ENCODE measurements at places on chromosomes 3 and 15. TPM values are rescaled to one million over a fixed set of nuclear protein-coding genes. Genes with fewer than 3 reads are reported as not detected.

SATB1 gene
- polyA plus RNA-seq: 12.6 TPM

- no peaks in the 10 kb centered on the region for H3K36me3 ChIP-seq
- no peak overlapping the region for H3K4me3 ChIP-seq
- no peaks in the 10 kb centered on the region for H3K27me3 ChIP-seq
Measured at GRCh38 chr3:125220727-125221429, 8.3 kb upstream of the SLC12A8 start.

DNA sequence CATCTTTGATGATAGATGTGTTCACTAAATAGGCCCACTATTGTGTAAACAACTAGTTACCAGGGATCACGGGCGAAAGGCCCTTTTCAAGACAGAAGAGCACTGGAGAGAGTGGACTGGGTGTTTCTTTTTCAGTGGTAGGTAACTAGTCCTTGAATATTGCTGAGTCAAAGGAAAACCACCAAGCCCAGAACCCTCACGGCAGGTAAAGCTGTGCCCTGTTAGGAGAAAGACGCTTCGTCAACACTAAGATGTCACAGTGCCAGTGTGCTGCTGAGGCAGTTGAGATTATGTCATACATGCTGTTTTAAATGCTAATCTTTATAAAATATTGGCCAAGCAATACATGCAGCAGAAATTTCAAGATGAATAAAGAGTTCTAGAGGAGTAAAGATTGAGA, 578.6 kb downstream of the PYDC2 start:
- no peaks in the 10 kb centered on the region for H3K4me1 ChIP-seq
- no peak overlapping the region for H3K4me3 ChIP-seq
- H3K27me3 ChIP-seq: no peaks in the 10 kb centered on the region

DNA sequence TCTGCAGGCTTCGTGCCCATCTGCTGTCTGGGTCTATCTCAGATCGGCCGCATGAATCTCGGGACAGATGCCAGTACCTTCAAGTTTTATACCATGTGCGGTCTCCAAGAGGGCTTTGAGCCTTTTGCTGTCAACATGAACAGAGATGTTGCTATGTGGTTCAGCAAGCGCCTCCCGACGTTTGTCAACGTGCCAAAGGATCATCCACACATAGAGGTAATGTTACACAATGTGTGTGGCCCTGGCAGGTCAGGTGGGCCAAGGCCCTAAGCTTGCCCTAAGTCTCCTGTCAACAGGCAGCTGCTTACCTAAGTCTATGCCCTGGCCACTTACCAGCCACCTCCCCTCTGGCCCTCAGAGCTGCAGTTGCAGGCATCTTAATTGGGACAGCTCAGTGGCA, 324.0 kb upstream of the CHRM5 start:
- H3K27me3 ChIP-seq: no peaks in the 10 kb centered on the region
- no peak for DNase-seq
- H3K4me1 ChIP-seq: no peaks in the 10 kb centered on the region
- H3K36me3 ChIP-seq: no peaks in the 10 kb centered on the region
- H3K27ac ChIP-seq: no peak overlapping the region
- H3K4me3 ChIP-seq: no peak overlapping the region

- no peak overlapping the region for H3K4me3 ChIP-seq
- no peak for DNase-seq
- no peaks in the 10 kb centered on the region for H3K36me3 ChIP-seq
- no peaks in the 10 kb centered on the region for H3K4me1 ChIP-seq
- H3K27ac ChIP-seq: no peak overlapping the region
- no peaks in the 10 kb centered on the region for H3K27me3 ChIP-seq
Measured at GRCh38 chr3:105347625-105348302, 18.9 kb upstream of the ALCAM start.

MTHFS gene
- polyA plus RNA-seq: 53.1 TPM

DNA sequence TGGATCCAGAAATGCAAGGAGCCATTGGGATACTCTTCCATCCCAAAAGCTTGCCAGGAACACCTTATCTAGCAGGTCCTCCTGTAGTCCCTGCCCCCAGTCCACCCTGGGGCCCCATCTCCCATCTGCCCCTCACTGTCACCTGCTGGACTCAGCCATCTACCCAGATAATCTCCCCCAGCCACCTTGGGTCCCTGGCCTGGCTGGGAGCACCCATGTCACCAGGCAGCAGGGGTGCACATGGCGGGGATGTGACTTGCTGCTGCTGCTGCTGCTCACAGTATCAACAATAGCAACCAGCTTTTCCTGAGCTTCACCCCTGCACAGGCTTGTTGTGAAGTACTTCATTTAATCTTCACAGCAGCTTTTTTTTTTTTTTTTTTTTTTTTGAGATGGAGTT, 12.6 kb downstream of the PTH1R start:
- DNase-seq: peak; percentile 38
- no peak overlapping the region for H3K27ac ChIP-seq
- H3K4me3 ChIP-seq: no peak overlapping the region
- no peaks in the 10 kb centered on the region for H3K36me3 ChIP-seq

CFAP44 gene
- 15.4 TPM for polyA plus RNA-seq
